ENCODE measurements at places on chromosomes 16 and 17.

DNA sequence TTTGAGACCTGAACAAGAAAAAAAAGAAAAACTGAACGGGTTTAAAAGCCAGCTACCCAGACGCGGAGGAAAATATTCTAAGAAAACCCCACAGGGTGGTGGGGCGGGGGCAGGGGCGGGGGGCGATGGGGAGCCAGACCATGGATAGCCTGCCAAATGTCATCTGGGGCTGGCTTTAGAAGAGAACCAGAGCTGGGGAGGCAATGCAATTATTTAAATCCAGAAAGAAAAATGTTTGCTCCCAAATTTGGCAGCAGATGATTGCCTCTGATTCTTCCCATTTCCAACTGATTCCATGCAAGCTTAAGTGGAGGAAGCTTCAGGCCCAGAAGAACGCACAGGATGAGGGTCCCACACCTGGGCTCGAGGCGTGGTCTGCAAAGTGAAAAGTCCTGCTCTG is 34.8 kb downstream of the ZNF423 start:
- H3K4me1 ChIP-seq, result no peaks in the 10 kb centered on the region
- no peak overlapping the region for H3K4me3 ChIP-seq
- H3K27ac ChIP-seq, result no peak overlapping the region

DNA sequence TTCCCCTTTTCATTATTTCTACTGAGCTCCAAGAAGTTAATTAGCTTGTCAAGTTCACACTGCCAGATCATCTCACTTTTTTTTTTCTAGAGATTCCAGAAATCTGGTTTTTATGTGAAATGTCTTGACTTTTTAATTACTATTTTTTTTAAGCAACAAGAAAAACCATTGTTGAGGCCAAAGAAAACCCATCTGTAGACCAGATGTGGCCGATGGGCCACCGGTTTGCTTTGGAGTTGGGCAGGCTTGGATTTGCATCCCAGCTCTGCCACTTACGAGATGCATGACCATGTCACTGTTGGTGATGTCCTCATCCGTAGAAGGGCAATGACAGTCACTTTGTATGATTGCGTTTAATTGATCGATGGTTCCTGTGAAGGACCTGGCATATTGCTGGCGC is 34.2 kb upstream of the MRTFB start:
- no peaks in the 10 kb centered on the region for H3K36me3 ChIP-seq
- H3K4me1 ChIP-seq, result no peaks in the 10 kb centered on the region
- H3K4me3 ChIP-seq, result no peak overlapping the region
- no peaks in the 10 kb centered on the region for H3K27me3 ChIP-seq
- DNase-seq, result no peak

DNA sequence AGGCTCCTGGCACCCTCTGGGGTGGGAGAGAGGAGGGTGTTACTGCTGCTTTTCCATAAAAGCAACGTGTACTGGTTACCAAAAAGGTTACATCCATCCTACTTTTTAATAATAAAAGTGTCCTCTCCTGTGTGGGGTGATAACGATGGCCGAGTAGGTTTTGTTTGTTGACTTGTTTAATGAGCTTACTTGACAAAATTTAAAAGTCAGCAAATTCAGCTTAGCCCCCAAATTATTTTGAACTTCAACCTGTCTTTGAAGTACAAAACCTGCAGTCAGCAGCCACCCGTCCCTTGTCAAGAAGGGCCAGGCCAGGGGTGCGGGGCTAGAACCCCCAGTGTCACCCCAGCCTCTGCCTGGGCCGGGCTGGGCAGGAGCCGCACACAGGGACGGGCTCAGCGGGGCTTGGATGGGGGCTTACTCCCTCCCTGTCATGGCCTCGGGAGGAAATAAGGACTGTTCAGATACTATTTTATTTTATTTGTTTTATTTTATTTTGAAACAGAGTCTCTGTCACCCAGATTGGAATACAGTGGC is 103.9 kb upstream of the CHMP6 start:
- no peak for DNase-seq
- peaks cover 4% of the 10 kb centered on the region for H3K4me1 ChIP-seq
- H3K27me3 ChIP-seq, result no peaks in the 10 kb centered on the region
- peaks cover 36% of the 10 kb centered on the region for H3K36me3 ChIP-seq
- H3K27ac ChIP-seq, result no peak overlapping the region

GRCh38 chr17:27506348-27507218 is 50.3 kb downstream of the KSR1 start:
- no peaks in the 10 kb centered on the region for H3K27me3 ChIP-seq
- no peak for DNase-seq
- no peaks in the 10 kb centered on the region for H3K36me3 ChIP-seq
- no peak overlapping the region for H3K27ac ChIP-seq

DNA sequence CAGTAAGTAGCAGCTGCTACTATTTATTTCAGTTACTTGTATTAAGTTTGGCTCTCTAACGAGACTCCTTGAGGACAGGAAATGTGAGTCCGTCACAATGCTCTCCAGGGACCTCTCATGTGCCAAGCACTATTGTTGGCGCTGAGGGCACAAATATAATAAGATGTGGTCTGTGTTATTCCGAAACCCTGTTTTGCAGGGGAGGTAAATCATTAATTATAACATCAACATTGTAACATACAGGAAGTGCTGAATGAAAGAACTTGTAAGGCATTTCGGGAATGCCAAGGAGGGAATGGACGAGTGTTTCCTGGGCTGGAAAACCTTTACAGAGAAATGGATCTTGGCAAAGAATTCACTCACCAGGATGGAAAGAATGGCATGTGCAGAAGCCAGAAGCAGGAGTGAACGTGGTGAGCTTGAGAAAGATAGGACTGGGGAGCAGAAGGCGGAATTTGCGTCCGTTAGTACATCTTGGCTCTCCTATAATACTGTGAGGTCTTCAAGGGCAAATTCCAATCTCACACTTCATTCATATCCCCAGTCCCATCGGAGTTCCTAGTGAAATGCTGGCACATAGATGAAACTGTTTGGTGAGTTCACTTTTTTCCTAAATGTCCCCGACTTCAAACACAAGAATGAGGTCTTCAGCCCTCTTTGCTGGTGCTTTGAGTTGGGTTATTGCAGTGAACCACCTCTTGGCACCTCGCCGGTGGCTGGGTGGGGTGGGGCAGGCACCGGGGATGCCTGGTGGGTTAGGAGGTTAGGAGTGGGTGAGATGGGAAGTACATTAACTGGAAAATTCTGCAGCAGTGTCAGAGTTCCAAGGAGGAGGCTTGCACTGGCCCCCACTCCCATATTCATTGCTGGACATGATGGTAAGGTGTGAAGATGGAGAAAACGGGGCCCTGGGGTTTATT is 11.5 kb downstream of the TAC4 start:
- H3K27me3 ChIP-seq, result no peaks in the 10 kb centered on the region
- no peak overlapping the region for H3K4me3 ChIP-seq
- peak overlapping the region; percentile 82 for H3K27ac ChIP-seq
- no peaks in the 10 kb centered on the region for H3K36me3 ChIP-seq
- H3K4me1 ChIP-seq, result peaks cover 28% of the 10 kb centered on the region

- H3K4me1 ChIP-seq, result peaks cover 16% of the 10 kb centered on the region
- H3K27ac ChIP-seq, result no peak overlapping the region
- no peak overlapping the region for H3K4me3 ChIP-seq
- H3K36me3 ChIP-seq, result no peaks in the 10 kb centered on the region
These were observed 12.4 kb downstream of the NAT9 start for GRCh38 chr17:74763565-74764387.

GRCh38 chr17:66379544-66379943 is 77.1 kb downstream of the PRKCA start:
- no peaks in the 10 kb centered on the region for H3K4me1 ChIP-seq
- DNase-seq, result no peak
- no peak overlapping the region for H3K4me3 ChIP-seq

DNA sequence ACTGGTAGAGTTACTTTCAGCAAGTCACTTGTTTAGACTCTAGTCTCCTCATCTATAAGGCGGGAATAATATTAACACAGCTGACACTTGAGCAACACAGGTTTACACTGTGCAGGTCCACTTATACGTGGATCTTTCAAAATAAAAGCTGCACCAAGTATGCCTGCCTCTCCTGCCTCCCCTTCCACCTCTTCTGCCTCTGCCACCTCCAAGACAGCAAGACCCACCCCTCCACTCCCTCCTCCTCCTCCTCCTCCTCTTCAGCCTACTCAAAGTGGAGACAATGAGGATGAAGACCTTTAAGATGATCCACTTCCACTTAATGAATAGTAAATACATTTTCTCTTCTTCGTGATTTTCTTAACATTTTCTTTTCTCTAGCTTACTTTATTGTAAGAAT is 285.6 kb downstream of the FTO start:
- H3K4me3 ChIP-seq, result no peak overlapping the region
- no peaks in the 10 kb centered on the region for H3K27me3 ChIP-seq
- H3K27ac ChIP-seq, result no peak overlapping the region
- H3K36me3 ChIP-seq, result no peaks in the 10 kb centered on the region
- no peaks in the 10 kb centered on the region for H3K4me1 ChIP-seq

DNA sequence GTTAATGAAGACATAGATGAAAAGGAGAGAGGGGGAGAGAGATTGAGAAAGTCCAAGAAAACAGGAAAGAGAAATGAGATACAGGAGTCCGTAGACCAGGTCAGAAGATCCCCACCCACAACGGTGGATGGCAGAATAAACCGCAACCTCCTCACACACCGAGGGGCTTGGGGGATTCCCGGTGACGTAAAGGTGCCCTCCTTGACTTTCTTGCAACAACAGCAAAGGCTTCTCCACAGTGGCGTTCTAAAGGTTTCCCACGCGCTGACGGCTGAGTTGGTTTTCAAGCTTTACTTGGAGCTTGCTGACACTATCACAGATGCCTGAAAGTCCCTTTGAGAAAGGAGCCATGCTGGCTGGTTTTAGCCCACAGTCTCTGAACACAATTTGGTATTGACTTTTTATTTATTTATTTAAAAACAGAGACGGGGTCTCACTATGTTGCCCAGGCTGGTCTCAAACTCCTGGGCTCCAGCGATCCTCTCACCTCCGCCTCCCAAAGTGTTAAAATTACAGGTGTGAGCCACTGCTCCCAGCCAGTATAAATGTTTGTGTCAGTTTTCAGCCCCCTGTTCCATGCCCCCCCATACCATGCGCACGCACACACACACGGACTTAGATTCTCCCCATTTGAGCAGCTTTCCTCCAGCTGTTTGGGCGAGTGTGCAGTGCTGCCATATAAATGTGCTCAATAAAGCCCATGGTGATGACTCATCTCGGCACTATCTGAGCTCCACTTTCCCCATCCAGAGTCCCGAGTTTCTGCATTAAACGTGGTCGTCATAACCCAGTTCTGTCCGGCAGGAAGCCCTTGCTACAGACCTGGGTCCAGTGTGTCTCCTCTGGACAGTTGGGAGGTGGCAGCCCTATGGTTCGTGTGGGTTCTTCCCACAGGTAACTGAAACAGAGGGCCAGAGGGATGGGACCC is 33.0 kb upstream of the SEC14L1 start:
- no peak overlapping the region for H3K27ac ChIP-seq
- H3K4me3 ChIP-seq, result no peak overlapping the region
- H3K27me3 ChIP-seq, result no peaks in the 10 kb centered on the region
- H3K4me1 ChIP-seq, result peaks cover 6% of the 10 kb centered on the region

DNA sequence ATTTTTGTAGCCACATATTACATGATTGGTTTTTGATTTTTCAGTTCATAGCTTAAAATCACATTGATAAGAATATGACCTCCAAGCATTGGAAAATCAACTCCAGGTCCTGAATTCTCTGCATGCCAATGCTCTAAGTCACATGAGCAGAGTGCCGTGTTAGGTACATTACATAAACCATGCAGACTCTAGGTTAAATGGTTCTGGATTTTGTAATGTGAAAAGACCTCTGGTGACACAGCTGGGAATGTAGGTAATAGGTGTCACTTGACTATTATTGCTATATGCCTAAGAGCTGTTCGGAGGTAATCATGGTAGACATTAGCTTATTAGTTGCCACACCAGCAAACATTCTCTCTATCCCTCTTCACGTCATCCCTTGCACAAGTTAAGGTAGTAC is 231.1 kb upstream of the SALL1 start:
- no peaks in the 10 kb centered on the region for H3K36me3 ChIP-seq
- no peaks in the 10 kb centered on the region for H3K27me3 ChIP-seq
- no peaks in the 10 kb centered on the region for H3K4me1 ChIP-seq
- no peak overlapping the region for H3K27ac ChIP-seq

DNA sequence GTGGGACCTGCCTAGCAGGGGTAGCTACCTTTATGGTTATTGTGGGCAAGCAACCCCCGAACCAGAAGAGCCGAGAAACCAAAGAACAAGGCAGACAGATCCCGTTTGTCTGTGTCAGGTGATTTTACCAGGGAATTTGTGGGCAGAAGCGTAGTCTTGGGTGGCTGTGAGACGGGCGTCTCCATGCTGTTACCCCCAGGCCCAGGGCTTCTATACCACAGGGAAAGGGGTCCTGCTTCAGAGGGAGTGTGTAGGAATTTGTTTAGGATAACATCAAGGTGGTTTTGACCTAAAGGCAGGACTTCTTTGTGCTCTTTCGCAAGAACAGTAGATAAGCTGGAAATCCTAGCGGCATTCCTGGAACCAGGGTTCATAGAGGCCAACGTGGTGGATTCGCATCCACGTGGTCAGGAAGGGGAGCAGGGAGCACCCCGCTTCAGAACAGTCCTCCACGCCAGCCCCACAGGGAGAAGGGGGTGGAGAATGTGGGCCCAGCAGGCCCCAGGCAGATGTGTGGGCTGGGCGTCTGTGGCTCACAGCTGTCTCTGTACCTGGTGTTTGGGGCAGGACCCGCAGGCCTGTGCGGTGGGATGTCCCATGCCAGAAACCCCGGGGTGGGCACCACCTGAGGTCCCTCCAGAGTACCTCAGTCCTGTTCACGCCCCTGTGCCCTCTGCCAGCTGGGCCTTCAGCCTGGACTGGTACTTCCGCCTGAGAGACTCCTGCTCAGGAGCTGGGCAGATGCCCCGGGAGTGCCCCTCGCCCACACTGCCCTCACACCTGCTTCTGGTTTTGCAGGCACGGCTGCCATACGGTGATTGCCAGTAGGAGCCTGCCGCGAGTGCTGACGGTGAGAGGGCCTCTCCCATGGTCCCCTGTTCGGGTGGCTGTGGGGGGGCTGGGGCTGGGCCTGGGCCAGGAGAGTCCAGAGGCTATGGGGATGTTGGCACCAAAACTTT is 4.1 kb downstream of the DECR2 start:
- H3K4me1 ChIP-seq, result peaks cover 4% of the 10 kb centered on the region
- H3K36me3 ChIP-seq, result no peaks in the 10 kb centered on the region
- no peaks in the 10 kb centered on the region for H3K27me3 ChIP-seq
- no peak overlapping the region for H3K4me3 ChIP-seq

Data from ascending aorta (tissue), 2 donors.